ENCODE measurements at places on chromosomes 2 and 18.

GRCh38 chr2:101496279-101496678, 21.4 kb upstream of the RFX8 start:
- DNase-seq, result no peak

- no peak for DNase-seq
Observed at GRCh38 chr18:75167759-75168618, 41.0 kb downstream of the PTGR3 start.

GRCh38 chr18:11020161-11020853, 129.1 kb downstream of the PIEZO2 start:
- DNase-seq, result no peak

- DNase-seq, result no peak
Observed at GRCh38 chr18:10023853-10024570, 110.2 kb downstream of the VAPA start.

- DNase-seq, result no peak
Observed at GRCh38 chr2:101882769-101883307, 108.9 kb upstream of the IL1R2 start.

- no peak for DNase-seq
Observed at GRCh38 chr2:238528953-238529781, 102.4 kb downstream of the ASB1 start.

All from activated CD4-positive, alpha-beta T cell treated with anti-CD3 and anti-CD28 coated beads, Interleukin-2, amount 50 U/mL, for 4 hours (primary cell).